ENCODE measurements at places on chromosomes 7 and 10. TPM values are rescaled to one million over a fixed set of nuclear protein-coding genes. Genes with fewer than 3 reads are reported as not detected.

The CUBN gene
- polyA plus RNA-seq = 0.01 TPM

The RAPGEF5 gene
- polyA plus RNA-seq = 9.5 TPM

DNA sequence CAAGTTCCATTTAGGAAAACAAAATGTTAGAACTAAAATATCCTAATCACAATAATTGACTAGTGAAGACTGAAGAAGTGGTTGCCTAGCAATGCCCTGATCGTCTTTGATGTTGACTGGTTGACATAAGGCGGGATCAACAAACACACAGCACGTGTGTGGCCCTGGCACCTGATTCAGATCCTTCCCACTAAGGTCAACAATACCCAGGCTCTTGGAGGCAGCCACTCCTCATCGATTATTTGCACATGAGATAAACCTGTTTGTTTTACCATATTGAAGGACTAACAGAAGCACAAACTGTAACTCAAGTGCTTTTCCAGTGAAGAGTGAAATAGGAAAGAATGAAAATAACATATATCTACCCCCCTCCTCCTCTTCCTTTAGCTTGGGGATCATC, 15.6 kb downstream of the FANK1 start:
- no peak overlapping the region for H3K27ac ChIP-seq
- DNase-seq = no peak
- H3K4me3 ChIP-seq = no peak overlapping the region
- H3K4me1 ChIP-seq = no peaks in the 10 kb centered on the region

DNA sequence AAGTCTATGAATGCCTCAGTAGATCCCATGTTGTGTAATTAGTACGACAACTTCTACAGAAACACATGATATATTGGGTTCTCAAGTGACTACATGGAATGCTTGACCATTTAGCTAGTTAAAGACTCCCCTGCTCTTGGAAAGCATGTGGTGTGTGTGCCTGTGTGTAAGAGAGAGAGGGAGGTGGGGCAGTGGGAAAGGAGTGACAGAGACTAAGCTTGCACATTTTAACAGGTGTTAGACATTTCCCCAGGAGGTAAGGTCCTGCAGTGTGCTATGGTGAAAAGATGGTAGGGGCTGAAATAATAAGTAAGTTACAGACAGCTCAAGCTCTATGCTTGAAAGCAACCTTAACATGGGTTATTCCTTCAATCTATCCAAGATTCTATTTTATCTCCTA, 241.7 kb upstream of the GHITM start:
- H3K36me3 ChIP-seq = no peaks in the 10 kb centered on the region
- no peak overlapping the region for H3K4me3 ChIP-seq
- no peaks in the 10 kb centered on the region for H3K4me1 ChIP-seq
- no peaks in the 10 kb centered on the region for H3K27me3 ChIP-seq

DNA sequence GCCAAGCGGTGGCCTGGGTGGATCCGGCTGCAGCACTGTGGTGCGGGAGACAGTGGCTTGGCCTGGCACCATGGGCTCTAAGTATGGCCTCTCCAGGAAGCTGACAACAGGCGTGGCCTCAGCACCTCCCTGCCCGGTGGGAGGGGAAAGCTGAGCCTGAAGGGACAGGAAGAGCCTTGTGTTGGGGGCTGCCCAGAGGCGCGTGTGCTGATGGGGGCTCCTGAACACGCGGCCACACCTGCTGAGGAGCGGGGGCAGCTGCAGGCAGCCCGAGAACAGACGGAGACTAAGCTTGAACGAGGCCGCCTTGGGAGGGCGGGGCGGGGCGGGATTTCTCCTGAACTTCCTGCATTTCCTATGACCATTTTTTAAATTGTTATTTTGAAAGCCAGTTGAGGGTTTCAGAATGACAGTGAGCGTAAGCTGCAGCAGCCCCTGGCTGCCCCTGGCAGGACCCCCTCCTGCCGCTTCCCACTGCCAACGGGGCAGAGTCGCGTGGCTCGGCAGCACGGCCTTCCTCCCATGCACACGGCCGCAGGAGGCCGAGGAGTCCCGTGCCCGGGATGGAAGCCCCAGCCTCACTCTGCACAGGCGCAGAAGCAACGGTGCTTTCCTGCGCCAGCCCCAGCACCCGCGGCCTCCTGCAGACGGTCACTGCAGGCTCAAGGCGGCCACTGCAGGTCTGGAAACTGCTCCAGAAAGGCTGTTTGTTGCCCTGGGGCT, 43.2 kb downstream of the DPYSL4 start:
- no peaks in the 10 kb centered on the region for H3K27me3 ChIP-seq
- peaks cover 2% of the 10 kb centered on the region for H3K4me1 ChIP-seq
- no peaks in the 10 kb centered on the region for H3K36me3 ChIP-seq
- H3K4me3 ChIP-seq = no peak overlapping the region
- DNase-seq = no peak

- peaks cover 18% of the 10 kb centered on the region for H3K4me1 ChIP-seq
- no peak overlapping the region for H3K4me3 ChIP-seq
- no peak overlapping the region for H3K27ac ChIP-seq
- no peaks in the 10 kb centered on the region for H3K27me3 ChIP-seq
Measured at GRCh38 chr7:150410131-150410530, 31.0 kb downstream of the ZNF775 start.

- no peaks in the 10 kb centered on the region for H3K27me3 ChIP-seq
- H3K4me1 ChIP-seq = no peaks in the 10 kb centered on the region
- no peak overlapping the region for H3K27ac ChIP-seq
- H3K4me3 ChIP-seq = no peak overlapping the region
- no peaks in the 10 kb centered on the region for H3K36me3 ChIP-seq
Measured at GRCh38 chr10:3206511-3207157, 34.1 kb upstream of the PITRM1 start.

All from liver (tissue), 10 donors.